ENCODE measurements at places on chromosomes 5 and 9.

DNA sequence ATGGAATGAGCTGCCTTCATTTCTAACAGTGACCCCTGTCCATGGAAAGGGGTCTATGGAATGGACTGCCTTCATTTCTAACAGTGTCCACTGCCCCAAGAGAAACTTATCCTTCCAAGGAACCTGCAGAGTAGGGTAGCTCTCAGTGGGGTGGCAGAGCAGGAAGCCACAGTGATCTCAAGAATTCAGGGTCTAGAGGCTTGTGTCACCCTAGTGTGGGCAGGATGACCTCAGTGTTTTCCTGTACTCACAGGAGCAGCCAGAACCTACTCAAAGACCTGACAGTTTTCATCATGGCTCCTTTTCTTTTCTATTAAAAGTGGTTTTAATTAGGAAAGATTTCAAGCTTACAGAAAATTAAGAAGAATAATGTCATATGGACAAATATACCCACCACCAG is 27.5 kb downstream of the SEC61B start:
- H3K27ac ChIP-seq: no peak overlapping the region
- no peaks in the 10 kb centered on the region for H3K27me3 ChIP-seq
- peaks cover 6% of the 10 kb centered on the region for H3K4me1 ChIP-seq
- no peaks in the 10 kb centered on the region for H3K36me3 ChIP-seq

- H3K4me3 ChIP-seq: no peak overlapping the region
- no peak overlapping the region for H3K27ac ChIP-seq
- no peaks in the 10 kb centered on the region for H3K27me3 ChIP-seq
- no peaks in the 10 kb centered on the region for H3K4me1 ChIP-seq
Measured at GRCh38 chr5:19975795-19976194, 12.2 kb downstream of the CDH18 start.

DNA sequence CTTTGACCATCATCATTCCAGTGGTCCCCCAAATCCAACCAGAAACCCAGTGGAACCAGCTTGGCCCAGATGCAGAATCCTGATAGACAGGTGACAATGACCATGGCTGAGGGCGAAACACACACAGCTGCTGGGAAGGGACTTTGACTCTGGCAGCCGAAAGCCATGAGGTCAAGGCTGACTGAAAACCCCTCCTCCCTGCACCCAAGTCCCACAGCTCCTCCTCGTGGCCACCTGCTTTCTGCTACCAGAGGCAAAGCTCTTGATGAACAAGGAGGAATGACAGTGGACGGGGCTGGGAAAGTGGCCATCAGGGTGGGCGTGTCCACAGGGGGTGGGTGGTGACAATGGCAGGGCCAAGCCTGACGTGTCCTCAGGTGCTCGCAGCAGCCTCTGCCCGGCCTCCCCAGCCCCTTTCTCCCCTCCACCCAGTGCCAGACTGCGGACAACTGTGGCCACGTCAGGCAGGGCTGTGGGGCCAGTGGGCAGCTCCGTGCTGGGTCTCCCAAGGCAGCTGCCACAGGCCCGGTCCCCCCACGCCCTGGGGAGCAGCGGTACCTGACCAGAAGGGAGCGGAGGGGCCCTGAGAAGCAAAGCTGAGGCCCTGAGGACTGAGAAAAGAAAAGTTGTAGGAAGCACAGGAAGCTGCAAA is 30.8 kb upstream of the SARDH start:
- no peak overlapping the region for H3K4me3 ChIP-seq
- peaks cover 5% of the 10 kb centered on the region for H3K4me1 ChIP-seq
- no peak overlapping the region for H3K27ac ChIP-seq

DNA sequence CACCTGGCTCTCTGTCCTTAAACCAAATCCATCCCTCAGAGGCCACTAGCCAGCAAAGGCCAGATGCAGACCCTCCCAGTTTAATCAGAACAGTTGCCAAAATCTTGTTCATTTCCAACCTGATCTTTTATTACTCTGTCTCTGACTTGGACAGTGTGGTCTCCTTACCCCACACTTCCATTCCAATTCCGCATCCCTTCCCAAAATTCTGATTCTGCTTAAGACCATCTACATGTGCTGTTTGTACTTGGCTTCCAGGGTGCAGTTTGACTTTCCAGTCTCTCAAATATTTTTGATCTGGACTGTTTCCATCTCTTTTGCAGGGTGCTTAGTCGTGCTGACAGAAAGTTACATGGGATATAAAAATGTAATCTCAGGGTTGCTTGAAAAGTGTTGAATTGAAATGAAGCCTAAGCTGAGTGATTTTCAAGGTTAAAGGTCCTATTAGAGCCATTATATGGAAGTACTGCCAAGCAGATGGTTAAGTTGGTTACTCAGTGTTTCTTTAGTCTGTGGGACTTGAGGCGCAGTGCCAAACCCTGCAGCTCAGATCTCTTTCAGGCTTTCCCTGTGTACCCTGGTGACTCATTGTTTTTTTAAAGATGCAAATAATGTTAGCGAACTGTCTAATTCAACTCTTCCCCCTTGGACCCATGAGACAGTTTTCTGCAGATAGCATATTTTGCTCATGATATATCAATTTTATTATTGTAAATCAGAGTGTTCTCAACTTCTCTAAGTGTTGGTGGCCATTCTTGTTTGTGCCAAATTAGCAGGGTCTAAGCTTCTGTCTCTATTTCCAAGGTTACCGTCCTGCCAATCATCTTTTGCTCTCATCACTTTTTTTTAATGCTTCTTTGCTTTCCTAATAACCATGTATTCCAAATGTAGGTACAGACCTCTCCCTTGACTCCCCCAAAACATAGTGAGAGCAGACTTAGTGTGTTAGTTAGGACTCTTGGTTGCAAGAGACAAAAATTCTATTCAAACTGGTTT is 18.2 kb upstream of the DCP2 start:
- peak; percentile 89 for DNase-seq
- H3K27me3 ChIP-seq: no peaks in the 10 kb centered on the region
- H3K27ac ChIP-seq: peak overlapping the region; percentile 56
- H3K4me3 ChIP-seq: peak overlapping the region; percentile 58
- no peaks in the 10 kb centered on the region for H3K36me3 ChIP-seq

DNA sequence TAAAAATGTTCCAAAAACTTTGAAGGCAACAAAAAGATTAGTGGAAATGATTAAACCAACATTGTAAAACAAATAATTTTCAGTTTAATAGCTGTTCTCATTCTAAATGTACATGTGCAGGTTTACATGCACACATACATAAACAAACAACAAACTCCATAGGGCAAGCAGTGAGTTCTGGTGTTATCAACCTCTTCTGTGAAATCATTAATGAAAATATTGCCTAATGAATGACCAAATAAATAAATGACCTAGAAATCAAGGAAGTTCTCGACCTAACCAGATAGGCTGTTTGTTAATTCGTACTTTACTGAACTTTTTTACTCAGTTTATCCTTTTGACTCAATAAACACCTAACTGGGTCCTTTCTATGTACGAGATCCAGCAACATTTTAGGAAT is 165.5 kb upstream of the RORB start:
- H3K4me1 ChIP-seq: no peaks in the 10 kb centered on the region
- no peaks in the 10 kb centered on the region for H3K27me3 ChIP-seq
- H3K36me3 ChIP-seq: no peaks in the 10 kb centered on the region
- no peak overlapping the region for H3K4me3 ChIP-seq
- H3K27ac ChIP-seq: no peak overlapping the region

- H3K36me3 ChIP-seq: no peaks in the 10 kb centered on the region
- no peaks in the 10 kb centered on the region for H3K4me1 ChIP-seq
- no peak overlapping the region for H3K4me3 ChIP-seq
- H3K27me3 ChIP-seq: no peaks in the 10 kb centered on the region
- no peak for DNase-seq
- no peak overlapping the region for H3K27ac ChIP-seq
Measured at GRCh38 chr9:19809422-19810269, 20.8 kb upstream of the SLC24A2 start.

DNA sequence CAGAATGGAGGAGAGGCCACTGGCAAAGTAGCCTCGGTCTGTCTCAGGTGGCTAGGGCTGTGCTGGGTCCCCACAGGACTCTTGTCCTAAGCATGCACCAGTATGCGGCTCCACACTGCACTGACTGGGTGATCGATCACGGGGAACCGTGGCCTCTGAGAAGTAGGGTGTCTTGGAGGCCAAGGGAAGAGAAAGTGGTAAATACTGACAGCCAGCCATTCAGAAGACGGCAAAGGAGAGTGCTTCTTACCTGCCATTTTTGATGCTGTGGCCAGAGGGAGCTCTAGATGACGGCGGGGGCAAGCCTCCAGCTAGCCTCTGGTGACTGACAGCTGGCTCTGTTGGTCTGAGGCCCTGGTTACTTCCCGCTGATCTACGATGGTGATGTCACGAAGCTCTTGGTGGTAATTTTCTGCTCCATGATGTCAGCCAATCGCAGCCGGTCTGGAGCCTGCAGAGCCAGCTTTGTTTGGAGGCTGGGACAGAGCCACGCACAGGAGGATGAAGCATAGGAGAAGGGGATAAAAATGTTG is 40.4 kb upstream of the GADD45G start:
- H3K4me3 ChIP-seq: no peak overlapping the region
- peak overlapping the region; percentile 94 for H3K27ac ChIP-seq
- no peaks in the 10 kb centered on the region for H3K27me3 ChIP-seq
- no peaks in the 10 kb centered on the region for H3K36me3 ChIP-seq

DNA sequence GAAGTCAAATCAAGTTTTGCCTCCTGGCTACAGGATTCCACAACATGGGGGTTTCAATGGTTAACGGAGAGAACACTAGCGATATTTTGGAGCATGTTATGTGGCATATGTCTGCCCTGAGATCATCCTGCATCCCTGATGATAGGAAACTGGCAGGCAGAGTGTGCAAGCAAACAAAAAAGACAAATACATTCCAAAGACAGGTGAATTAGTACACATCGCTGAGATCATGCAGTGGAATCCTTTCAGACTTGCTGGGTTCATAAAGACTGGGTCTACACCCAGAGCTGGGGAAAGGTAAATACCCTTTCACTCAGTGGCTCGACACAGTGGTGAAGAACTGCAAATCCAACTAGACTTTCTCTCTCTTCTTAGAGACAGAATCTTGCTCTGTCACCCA is 286.5 kb downstream of the EFNA5 start:
- DNase-seq: no peak
- H3K27ac ChIP-seq: no peak overlapping the region
- H3K36me3 ChIP-seq: peaks cover 3% of the 10 kb centered on the region
- peaks cover 11% of the 10 kb centered on the region for H3K4me1 ChIP-seq

GRCh38 chr5:168132241-168132641 is 159.2 kb upstream of the WWC1 start:
- H3K27ac ChIP-seq: peak overlapping the region; percentile 47
- peak; percentile 6 for DNase-seq
- peaks cover 15% of the 10 kb centered on the region for H3K36me3 ChIP-seq

GRCh38 chr9:116100711-116101121 is 52.9 kb upstream of the PAPPA start:
- no peak overlapping the region for H3K27ac ChIP-seq
- H3K4me1 ChIP-seq: peaks cover 2% of the 10 kb centered on the region
- no peak overlapping the region for H3K4me3 ChIP-seq
- no peak for DNase-seq
- H3K27me3 ChIP-seq: no peaks in the 10 kb centered on the region
